Ammon's horn (tissue), 1 donor: ENCODE measurements at places on chromosomes 4 and X.
A peak's percentile ranks its signal among the peaks of the same experiment; 100 is the strongest.

DNA sequence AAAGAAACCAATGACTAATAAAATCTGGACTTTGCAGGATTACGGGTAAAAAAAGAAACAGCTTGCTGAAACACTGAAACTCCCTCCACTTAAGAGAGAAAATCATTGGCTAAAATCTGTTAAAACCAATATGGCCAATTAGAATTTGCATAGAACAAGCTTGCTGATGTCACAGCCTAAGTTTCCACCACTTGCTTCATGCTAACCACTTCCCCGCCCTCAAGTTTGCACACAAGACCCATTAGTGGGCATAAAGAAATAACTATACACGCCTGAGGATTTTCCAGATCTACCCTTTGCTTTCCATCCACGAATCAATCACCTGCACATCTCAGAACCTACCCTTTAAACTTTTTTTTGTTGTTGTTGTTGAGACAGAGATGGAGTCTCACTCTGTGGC lies 42.7 kb upstream of the PHEX start:
- DNase-seq, result no peak

GRCh38 chr4:80336582-80336981 lies 1.1 kb downstream of the CFAP299 start:
- peak; percentile 21 for DNase-seq

DNA sequence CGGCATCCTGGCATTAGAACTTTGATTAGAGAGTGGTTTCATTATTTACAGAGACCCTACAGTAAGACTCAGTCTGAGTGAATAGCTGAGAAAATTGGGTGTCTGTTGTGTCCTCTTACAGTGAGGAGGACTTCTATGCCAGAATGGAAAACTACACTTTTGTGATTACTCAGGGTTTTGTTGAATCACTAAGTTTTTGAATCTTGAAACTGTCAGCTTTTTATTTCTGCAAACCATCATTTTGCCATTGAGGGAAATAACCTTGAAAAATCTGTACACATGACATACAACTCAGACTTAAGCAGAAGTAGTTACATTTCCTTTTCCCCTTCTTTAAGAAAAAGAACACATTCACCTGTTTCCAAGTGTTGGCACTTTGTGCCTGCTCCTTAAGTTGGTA lies 117.6 kb upstream of the RASGEF1B start:
- DNase-seq, result no peak

DNA sequence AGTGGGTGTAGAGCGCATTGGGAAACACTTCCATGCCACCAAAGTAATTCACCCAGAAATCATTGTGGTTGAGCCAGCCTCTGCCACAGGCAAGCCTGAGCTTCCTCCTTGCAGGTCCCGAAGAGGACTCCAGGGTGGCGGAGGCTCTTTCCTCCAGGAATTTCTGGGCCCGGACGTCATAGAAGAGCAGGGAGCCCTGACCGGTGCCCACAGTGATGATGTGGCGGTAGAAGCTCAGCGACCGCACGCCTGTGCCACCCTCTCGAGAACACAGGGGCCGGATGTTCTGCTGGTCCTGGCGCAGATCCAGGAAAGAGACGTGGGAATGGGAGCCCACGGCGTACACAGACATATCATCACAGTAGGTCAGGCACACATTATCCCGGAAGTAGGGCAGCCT lies 1.3 kb downstream of the DCAF12L1 start:
- DNase-seq, result no peak

GRCh38 chr4:99821918-99822503 lies 5.4 kb downstream of the DAPP1 start:
- DNase-seq, result no peak

DNA sequence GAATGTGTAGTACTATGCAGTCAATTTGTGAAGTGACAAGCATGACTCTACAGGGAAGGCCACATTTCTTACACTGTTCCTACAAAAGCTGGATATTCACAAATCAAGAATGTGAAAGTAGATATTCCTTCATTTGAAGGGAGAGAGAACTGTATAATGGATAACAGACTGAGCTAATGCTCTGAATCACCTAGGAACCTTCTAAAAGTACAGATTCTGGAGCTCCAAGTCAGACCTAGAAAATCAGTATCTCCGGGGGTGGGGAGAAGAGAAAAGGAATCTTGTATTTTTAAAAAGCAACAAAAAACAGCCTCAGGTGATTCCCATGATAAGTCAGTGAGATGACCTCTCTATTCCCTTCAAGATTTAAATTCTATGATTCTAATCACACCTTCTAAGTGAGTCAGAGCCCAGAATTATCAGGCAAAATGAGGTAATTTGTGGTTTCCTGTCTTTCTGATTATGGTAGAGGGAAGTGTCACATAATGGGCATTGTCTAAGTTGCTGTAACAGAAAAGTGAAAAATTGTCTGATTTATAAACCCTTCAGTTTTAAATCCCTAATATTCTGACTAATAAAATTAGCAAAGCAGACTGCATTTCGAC lies 80.9 kb downstream of the IL21 start:
- DNase-seq, result no peak

DNA sequence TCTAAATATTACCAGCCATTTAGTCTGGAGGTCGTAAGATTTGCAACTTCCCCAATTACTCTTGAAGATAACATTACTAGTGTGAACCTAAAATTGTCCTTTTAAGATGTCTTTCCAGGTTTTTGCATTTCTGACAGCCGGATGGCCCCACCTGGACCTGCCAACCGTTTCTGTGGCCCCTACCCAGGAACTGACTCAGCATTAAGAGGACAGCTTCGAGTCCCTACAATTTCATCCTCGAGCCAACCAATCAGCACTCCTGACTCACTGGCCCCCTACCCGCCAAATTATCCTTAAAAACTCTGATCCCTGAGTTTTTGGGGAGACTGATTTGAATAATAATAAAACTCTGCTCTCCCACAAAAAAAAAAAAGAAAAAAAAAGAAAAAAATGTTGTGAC lies 112.0 kb downstream of the SCLT1 start:
- no peak for DNase-seq

DNA sequence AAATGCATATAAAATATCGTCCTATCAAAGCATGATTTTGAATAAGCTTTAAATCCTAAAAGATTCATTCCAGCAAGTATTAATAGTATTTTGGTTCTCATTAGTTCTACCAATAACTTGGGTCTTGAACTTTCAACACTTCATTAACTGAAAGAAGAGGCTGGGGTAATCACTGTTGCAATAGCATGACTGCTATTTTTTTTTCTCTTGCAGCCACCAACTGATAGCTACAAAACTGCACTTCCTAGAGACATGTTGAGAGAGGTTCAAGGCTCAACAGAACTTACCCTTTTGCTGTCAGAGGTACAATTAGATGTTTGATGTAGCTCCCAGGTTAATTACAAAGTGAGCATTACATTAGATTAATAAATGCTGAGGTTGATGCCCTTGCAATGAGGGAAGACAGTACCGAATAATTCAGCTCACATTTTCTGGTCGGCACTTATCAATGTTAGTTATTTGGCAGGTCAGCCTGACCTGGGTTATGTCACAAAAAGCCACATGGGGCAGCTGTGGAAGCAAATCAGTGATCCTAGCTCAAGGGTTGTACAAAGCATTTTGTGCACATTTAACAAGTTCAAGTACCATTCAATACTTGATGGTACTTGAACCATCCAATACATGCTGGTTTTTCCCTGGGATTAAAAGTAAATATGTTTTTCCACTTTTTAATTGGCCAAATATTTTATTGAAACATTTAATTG lies 29.9 kb upstream of the TET2 start:
- no peak for DNase-seq

DNA sequence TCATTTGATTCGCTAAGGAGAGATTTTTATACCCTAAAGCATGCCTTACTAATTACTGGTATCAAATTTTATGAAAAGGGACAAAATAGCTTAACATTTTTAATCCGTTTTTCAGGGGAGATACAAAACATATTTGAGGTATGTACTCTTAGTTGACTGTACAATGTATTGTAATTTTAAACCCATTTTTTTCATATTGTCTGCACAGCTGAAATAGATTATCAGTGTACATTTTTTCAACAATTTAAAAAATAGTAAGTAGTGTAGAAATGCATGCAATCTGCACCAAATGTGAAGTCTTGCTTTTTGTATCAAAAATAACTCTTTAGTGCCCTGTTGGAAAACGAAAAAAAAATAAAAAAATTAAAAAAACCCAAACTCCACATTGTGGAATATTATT lies 82.2 kb downstream of the TENM3 start:
- DNase-seq, result no peak
